ENCODE measurements at places on chromosomes 3 and 15.

DNA sequence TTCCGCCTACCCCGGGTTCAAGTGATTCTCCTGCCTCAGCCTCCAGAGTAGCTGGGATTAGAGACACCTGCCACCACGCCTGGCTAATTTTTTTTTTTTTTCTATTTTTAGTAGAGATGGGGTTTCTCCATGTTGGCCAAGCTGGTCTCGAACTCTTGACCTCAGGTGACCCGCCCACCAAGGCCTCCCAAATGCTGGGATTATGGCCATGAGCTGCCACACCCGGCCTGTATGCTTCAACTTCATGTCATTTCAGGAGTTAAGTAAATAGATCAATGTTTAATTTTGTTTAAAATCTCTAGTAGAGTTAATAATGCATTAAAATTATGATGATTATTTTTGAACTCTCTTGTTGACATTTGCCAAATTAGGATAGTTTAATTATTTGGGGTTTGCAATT, 121.1 kb upstream of the ALDH1A3 start:
- DNase-seq = no peak
- H3K27me3 ChIP-seq = peaks cover 56% of the 10 kb centered on the region
- H3K4me1 ChIP-seq = peaks cover 4% of the 10 kb centered on the region

DNA sequence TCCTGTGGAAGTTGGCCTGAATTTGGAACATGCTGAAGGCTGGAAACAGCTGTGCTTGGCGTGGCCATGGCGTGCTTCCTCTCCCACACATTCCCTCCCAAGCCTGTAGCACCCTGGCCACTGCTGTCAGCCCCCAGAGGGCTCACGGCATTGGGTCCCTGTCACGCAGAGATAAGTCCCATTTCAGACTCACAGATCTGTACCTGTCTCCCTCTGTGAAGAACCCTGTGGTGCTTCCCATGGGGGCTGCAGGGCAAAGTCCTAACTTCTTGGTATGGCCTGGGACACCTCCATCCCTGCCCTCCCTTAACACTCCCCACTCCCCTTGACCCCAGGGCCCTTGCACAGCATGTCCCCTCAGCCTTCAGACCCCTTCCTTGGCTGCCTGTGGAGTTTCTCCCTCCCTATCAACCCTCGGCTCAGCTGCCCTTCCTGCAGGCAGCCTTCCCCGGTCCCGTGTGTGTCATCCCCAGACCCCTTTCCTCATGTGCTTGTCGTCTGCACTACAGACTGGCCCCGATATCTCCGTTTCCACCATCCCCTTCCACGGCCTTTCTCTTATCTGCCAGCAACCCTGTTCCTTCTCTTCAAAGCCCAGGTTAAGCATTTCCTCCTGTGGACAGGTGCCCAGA, 28.6 kb downstream of the ABTB1 start:
- H3K4me3 ChIP-seq = no peak overlapping the region
- H3K36me3 ChIP-seq = no peaks in the 10 kb centered on the region
- DNase-seq = no peak
- no peak overlapping the region for H3K27ac ChIP-seq
- H3K4me1 ChIP-seq = peaks cover 3% of the 10 kb centered on the region

DNA sequence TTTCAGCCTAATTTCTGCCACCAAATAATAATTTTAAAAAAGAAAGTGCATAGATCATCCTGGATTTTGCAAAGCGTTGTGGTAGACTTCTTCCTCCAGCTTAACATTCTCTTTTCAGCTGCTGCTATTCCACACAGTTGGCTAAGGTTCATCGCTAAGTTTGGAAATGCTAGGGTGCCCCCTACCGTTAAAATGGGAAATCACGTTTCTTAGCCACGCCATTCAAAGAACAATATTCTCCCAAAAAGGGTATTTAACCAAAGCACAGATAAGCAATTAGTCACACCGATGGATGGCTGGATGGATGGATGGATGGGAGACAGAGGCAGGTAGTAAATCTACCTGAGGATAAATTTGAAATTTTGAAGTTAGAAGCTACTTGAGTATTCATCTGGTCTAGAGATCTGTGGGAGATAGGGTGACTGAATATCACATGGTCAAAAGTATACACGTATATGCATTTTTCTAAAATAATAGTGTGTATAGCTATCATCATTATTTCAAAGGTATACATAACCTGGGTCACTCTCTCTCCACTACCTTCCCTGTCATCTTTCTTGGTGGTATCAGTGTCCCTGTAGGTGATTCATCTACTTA, 67.2 kb downstream of the EFHB start:
- H3K4me3 ChIP-seq = no peak overlapping the region
- peaks cover 4% of the 10 kb centered on the region for H3K27me3 ChIP-seq
- DNase-seq = peak; percentile 13
- H3K4me1 ChIP-seq = no peaks in the 10 kb centered on the region

- H3K36me3 ChIP-seq = peaks cover 29% of the 10 kb centered on the region
- H3K27ac ChIP-seq = no peak overlapping the region
- no peaks in the 10 kb centered on the region for H3K27me3 ChIP-seq
- H3K4me1 ChIP-seq = peaks cover 2% of the 10 kb centered on the region
- DNase-seq = no peak
- no peak overlapping the region for H3K4me3 ChIP-seq
Measured at GRCh38 chr3:11364181-11364580, 92.0 kb downstream of the ATG7 start.

DNA sequence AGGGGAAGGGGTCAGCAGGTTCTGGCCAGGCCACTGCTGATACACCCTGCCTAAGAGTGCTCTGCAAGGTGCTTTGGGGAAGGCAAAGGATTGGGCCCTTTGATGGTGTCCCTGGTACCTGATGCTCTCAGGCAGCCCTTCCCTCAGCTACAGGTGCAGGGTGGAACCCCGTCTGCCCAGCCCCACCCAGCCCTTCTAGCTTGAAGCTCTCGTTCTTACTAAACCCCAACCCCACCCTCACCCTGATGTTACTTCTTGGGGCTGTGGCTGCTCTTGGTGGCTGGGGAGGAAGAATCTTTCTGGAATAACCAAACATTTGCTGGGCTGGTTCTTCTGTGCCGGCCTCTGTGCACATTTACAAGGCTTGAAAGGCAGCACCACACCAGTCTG, 6.4 kb downstream of the GNAI2 start:
- peaks cover 75% of the 10 kb centered on the region for H3K4me1 ChIP-seq
- no peaks in the 10 kb centered on the region for H3K27me3 ChIP-seq
- DNase-seq = no peak
- H3K36me3 ChIP-seq = peaks cover 12% of the 10 kb centered on the region
- peak overlapping the region; percentile 95 for H3K27ac ChIP-seq

GRCh38 chr15:87648278-87648677, 608.3 kb downstream of the NTRK3 start:
- no peak overlapping the region for H3K4me3 ChIP-seq
- no peaks in the 10 kb centered on the region for H3K27me3 ChIP-seq
- DNase-seq = no peak
- H3K4me1 ChIP-seq = peaks cover 2% of the 10 kb centered on the region
- no peak overlapping the region for H3K27ac ChIP-seq

GRCh38 chr15:65821070-65821469, 29.0 kb upstream of the DENND4A start:
- H3K36me3 ChIP-seq = peaks cover 6% of the 10 kb centered on the region
- H3K4me1 ChIP-seq = peaks cover 57% of the 10 kb centered on the region
- H3K4me3 ChIP-seq = no peak overlapping the region
- peak overlapping the region; percentile 95 for H3K27ac ChIP-seq
- DNase-seq = no peak
- peaks cover 4% of the 10 kb centered on the region for H3K27me3 ChIP-seq

DNA sequence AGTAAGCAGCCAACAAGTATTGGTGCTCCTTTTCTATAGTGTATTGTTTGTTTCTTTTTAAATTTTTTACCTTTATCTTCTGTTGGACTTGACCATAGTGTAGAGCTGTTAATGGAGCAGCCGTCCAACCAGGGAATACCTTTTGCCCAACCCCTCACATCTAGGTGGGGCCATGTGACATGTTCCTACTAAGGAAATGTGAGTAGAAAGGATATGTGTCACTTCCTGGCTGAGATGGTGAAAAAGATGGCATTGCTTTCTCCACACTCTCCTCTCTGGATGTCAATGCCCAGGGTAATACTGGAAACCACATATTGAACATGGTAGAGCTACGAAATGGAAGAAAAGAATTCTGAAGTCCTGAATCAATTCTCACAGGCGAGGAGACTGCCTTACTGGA, 218.8 kb downstream of the TBL1XR1 start:
- no peaks in the 10 kb centered on the region for H3K36me3 ChIP-seq
- H3K27me3 ChIP-seq = no peaks in the 10 kb centered on the region
- H3K4me3 ChIP-seq = no peak overlapping the region
- no peaks in the 10 kb centered on the region for H3K4me1 ChIP-seq

DNA sequence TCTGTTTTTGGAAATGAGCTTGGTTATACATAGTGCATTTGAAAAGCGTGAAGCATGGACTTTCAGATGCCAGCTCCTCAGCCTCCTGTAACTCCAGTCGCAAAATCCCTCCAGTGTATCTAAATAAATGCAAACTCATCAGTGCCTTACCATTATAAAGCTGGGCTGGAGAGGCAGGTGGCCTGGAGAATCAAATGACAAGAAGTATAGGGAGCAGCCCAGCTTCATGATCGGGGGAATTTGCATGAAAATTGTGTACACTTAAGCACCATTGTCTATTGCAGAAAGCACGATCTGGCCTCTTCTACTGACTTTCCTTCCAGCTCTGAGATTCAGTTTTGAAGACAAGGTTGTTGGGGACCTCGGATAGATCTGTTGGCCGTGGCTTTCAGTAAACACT, 71.7 kb downstream of the IGF1R start:
- no peak overlapping the region for H3K27ac ChIP-seq
- peaks cover 71% of the 10 kb centered on the region for H3K4me1 ChIP-seq
- no peaks in the 10 kb centered on the region for H3K27me3 ChIP-seq
